Renal pelvis (tissue), 12 donors: ENCODE measurements at places on chromosomes 5 and 9. TPM values are rescaled to one million over a fixed set of nuclear protein-coding genes. Genes with fewer than 3 reads are reported as not detected.

FAM153A gene
- polyA plus RNA-seq, result 0.67 TPM

DAB2 gene
- 185 TPM for polyA plus RNA-seq

ADGRD2 gene
- 0.19 TPM for polyA plus RNA-seq

ADCY2 gene
- 4.0 TPM for polyA plus RNA-seq

DEPDC1B gene
- 29.5 TPM for polyA plus RNA-seq

IL33 gene
- polyA plus RNA-seq, result 9.5 TPM

RGS14 gene
- 17.4 TPM for polyA plus RNA-seq

NR6A1 gene
- polyA plus RNA-seq, result 1.9 TPM

NUTM2G gene
- 1.3 TPM for polyA plus RNA-seq

FCN1 gene
- polyA plus RNA-seq, result 4.3 TPM

OLFM1 gene
- polyA plus RNA-seq, result 4.7 TPM

ARHGAP26 gene
- 14.4 TPM for polyA plus RNA-seq

MRNIP gene
- polyA plus RNA-seq, result 50.4 TPM

BARHL1 gene
- polyA plus RNA-seq, result not detected

LCN15 gene
- 0.15 TPM for polyA plus RNA-seq

AGXT2 gene
- polyA plus RNA-seq, result 55.8 TPM

SLC45A2 gene
- 0.96 TPM for polyA plus RNA-seq
